ENCODE measurements at places on chromosomes 16 and 17. TPM values are rescaled to one million over a fixed set of nuclear protein-coding genes. Genes with fewer than 3 reads are reported as not detected.
A peak's percentile ranks its signal among the peaks of the same experiment; 100 is the strongest.

PIRT gene
- total RNA-seq = not detected

VASN gene
- 81.8 TPM for total RNA-seq

NTN1 gene
- total RNA-seq = 4.0 TPM

KRTAP4-4 gene
- not detected for total RNA-seq

DNA sequence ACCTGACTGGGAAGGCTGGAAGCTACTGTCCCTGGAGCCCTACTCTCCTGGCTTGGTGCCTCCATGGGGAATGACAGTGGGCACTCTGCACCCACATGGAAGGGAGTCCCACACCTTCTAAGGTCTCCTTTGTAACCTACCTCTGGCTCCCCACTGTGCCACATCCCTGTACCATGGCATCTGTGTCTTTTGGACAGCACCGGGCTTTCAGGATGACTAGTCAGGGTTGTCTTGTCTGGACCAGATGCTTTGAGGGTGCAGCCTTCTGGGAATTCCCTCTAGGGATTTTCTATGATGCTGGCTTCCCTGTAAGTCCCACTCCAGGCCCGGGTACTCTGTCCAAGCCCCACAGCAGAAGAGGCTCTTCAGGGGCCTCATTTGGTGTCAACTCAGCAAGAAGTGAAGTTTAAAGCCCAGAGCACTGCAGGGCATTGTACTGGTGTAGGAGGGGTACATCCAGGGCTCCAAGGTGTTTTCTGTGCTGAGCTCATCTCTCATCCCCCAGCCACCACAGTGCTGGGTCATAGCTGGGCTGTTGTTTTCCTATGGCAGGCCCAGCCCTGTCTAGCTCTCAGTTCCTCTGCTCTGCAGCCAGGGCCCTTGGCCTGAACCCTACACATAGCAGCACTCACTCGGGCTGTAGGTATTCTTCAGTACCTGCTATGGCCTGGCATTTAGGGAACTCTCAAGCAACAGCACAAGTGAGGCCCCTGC, 255.3 kb downstream of the CPPED1 start:
- no peaks in the 10 kb centered on the region for H3K4me1 ChIP-seq
- H3K27ac ChIP-seq = no peak overlapping the region
- no peak overlapping the region for H3K4me3 ChIP-seq
- DNase-seq = peak; percentile 26
- H3K27me3 ChIP-seq = no peaks in the 10 kb centered on the region
- H3K36me3 ChIP-seq = no peaks in the 10 kb centered on the region

DNA sequence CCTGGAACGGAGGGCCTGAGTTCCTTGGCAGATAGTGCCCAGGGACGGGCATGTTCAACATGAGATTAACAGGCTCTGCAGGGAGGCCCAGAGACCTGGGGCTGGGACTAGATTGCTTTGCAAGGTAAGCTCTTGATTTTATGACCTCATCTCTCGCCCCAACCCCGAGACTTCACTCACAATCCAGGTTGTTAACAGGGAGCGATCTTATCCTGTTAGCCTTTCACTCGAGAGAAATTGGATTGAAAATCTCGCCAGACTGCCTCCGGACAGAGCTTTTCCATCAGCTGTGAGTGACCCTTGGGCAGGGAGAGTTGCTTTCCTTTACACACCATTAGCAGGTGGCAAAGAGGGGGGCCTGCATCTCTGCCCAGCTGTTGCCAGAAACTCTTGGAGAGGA, 521.7 kb upstream of the EEF2KMT start:
- H3K4me3 ChIP-seq = no peak overlapping the region
- H3K27me3 ChIP-seq = peaks cover 3% of the 10 kb centered on the region
- DNase-seq = no peak

- H3K27me3 ChIP-seq = no peaks in the 10 kb centered on the region
- H3K4me3 ChIP-seq = no peak overlapping the region
- DNase-seq = no peak
- no peak overlapping the region for H3K27ac ChIP-seq
- H3K36me3 ChIP-seq = peaks cover 10% of the 10 kb centered on the region
- H3K4me1 ChIP-seq = peaks cover 48% of the 10 kb centered on the region
Measured at GRCh38 chr17:31584438-31585279, 193.2 kb downstream of the RAB11FIP4 start.

DNA sequence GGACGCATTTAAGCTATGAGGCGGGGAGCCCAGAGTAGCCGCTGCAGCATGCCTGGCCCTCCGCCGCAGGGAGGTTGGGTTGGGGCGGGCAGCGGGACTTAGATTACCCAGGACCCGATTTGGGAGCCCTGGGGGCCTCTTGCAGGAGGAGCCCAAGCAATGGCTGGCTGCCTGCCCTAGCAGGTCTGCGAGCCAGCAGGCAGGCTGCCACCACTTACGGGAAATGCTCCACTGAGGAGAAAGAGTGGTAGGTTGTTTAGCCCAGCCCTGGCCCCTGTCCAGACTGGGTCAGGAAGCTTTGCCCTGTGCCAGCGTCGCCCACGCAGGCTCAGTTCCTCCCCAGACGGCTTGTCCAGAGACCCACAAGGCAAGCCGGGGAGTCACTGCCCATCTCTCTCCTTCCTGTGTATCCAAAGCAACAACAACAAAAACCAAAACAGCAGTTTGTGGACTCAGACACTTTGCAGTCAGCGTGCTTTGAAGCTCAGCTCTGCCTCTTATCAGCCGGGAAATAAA, 10.3 kb upstream of the TVP23A start:
- H3K36me3 ChIP-seq = no peaks in the 10 kb centered on the region
- H3K4me1 ChIP-seq = peaks cover 25% of the 10 kb centered on the region
- H3K27me3 ChIP-seq = peaks cover 5% of the 10 kb centered on the region
- DNase-seq = no peak
- peak overlapping the region; percentile 88 for H3K27ac ChIP-seq

DNA sequence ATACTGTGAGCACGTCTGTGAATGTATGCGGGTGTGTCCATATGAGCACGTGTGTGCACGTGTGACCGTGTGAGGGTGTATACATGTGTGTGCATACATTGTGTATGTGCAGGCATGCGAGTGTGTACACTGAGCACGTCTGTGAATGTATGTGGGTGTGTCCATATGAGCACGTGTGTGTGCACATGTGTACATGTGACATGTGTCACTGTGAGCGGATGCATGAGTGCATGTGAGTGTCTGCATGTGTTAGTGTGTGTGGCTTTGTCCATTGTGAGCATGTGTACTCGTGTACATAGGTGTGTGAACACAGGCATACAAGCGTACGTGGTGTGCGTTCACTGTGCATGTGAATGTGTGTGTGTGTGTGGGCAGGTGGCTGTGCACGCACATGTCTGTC, 17.5 kb upstream of the ACSF3 start:
- DNase-seq = no peak
- H3K4me3 ChIP-seq = no peak overlapping the region
- peaks cover 4% of the 10 kb centered on the region for H3K4me1 ChIP-seq
- no peak overlapping the region for H3K27ac ChIP-seq
- H3K36me3 ChIP-seq = no peaks in the 10 kb centered on the region

DNA sequence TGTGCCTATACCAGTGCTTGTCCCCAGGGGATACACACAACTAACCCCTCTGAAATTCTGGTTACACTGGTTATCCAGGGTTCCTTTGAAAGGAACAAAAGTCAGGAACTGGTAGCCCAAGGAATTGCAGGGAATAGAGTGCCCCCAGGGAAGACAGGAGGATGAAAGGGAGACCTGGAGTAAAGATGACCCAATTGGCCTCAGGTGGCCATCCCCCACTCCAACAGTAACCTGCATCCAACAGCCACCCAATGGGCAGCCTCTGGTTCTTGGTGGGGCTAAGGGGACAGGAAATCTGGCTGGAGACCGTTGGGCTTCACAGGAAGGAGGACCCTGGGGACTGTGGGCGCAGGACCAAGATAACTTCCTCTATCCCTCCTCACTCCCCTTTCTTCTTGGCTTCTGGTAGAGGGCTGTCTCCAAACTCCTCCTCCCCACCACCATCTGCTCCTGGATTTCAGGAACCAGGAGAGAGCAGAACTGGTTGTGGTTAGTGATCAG, 826 bp upstream of the MPO start:
- no peak overlapping the region for H3K4me3 ChIP-seq
- DNase-seq = no peak
- no peaks in the 10 kb centered on the region for H3K36me3 ChIP-seq

GRCh38 chr17:18218756-18219415, 6.5 kb upstream of the LLGL1 start:
- no peaks in the 10 kb centered on the region for H3K36me3 ChIP-seq
- peaks cover 8% of the 10 kb centered on the region for H3K4me1 ChIP-seq
- H3K4me3 ChIP-seq = no peak overlapping the region
- DNase-seq = no peak
- no peaks in the 10 kb centered on the region for H3K27me3 ChIP-seq

DNA sequence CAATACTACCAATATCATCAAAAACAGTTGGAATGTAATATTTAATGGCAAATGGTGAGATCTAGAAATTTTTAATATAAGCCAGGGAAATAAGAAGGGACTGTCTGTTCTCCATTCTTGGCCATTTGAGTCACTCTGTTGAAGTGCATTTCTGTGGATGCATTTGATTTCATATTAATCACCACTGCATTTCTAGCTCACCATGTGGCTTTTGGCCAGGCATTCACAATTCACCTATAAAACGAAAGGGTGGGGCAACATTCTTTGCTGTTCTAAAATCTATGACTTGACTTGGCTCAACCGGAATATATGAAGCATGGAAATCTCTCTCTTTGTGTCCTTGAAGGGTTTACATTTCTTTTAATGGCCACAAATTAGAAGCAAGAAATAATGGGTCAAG, 483.0 kb downstream of the SLC39A11 start:
- H3K27me3 ChIP-seq = no peaks in the 10 kb centered on the region
- no peak overlapping the region for H3K27ac ChIP-seq
- peaks cover 9% of the 10 kb centered on the region for H3K36me3 ChIP-seq
- H3K4me3 ChIP-seq = no peak overlapping the region

DNA sequence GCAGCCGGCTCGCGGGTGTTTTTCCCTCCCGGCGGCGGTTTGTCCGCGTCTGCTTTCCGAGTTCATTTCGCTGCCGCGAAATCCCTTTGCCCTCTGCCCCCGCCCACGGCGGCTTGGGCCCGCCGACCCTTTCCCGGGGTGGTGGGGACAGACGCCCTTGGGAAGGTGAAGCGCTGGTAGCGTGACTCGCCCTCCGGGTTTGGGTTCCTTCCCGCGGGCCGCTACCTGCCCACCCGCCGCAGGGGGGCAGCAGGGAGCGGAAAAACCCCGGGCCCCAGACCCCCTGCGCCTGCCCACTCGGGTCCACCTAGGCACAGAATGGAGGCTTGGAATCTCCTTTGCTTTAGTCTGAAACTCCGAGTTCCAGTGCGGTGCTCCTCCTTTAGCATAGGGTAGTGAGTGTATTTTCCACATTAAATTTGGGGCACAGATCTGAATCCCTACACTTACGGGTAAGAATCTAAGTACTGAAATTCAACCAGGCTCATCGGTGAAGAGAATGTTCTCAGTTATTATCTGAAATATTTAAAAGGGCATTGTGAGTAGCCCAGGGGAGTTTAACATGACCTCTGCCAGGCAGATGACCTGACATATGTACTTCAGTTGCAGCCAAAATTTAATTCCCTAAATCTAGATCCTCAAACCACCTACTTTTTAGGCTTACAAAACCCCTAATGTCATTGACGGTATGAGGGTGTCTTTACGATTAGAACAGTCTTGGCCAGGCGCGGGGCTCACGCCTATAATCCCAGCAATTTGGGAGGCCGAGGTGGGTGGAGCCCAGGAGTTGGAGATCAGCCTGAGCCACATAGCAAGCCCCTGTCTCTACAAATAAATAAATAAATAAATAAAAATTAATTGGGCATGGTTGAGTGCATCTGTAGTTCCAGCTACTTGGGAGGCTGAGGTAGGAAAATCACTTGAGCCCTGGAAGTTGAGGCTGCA, 1.0 kb downstream of the NME2 start:
- H3K4me3 ChIP-seq = peak overlapping the region; percentile 76
- H3K36me3 ChIP-seq = peaks cover 22% of the 10 kb centered on the region
- no peaks in the 10 kb centered on the region for H3K27me3 ChIP-seq
